Astrocyte of the hippocampus (primary cell): ENCODE measurements at places on chromosomes 12 and 14.
A peak's percentile ranks its signal among the peaks of the same experiment; 100 is the strongest.

DNA sequence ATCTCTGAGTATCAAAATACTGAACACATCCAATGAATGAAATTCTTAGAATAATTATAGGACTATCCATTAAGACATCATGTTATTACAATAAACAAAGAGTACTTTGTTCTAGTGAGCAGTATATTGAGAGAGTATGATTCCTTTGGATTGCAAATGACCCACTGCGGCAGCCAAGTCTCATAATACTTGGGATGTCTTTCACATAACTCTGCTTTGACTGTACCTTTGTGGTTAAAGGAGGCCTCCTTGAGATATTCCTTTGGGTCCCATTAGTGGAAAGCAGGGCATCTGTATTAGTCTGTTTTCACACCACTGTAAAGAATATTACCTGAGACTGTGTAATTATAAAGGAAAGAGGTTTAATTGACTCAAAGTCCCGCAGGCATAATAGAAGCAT, 593.8 kb downstream of the TRHDE start:
- peak; percentile 58 for DNase-seq

DNA sequence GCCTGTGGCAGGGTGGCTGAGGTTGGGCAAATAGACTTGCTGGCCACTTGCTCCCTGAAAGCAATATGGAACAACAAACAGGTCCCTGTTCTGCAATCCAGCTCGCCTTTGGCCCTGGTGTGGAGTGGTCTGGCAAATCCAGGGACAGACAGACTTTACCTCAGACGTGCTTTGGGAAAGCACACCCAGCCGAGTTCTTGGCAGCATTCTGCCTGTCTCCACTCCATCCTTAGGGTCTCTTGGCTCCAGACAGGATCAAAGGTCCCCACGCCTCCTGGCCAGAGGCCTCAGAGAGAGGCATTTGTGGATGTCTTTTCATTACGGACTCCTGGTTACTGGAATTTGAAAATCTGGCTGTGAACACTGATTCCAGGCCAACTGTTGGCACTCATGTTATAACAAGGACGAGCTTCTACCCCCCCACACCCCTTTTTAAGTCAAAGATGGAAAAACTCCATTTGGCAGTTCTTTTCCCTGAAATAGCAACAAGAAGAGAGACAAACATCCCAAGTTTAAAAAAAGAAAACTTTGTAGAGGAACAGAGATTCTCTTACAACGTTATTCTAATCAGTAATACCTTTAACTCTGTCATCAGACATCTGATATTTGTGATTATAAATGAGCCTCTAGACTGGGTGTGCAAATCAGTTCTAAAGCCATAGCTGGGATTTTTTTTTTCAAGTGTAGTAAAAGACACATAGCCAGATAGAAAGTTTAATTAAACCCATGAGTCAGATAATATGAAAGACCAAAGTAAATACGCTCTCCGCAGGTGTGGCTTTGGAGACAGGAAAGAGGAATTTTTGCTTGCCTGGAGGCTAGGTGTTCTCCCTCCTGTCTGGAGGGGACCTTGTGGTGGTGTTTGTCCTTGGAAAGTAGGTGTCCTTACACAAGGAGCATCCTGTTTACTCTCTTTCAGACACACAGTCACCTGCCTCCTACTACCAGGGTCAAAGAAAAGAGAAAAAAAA, 60.7 kb downstream of the GALNT8 start:
- peak; percentile 22 for DNase-seq

GRCh38 chr12:14612898-14613445, 45.3 kb upstream of the PLBD1 start:
- no peak for DNase-seq

DNA sequence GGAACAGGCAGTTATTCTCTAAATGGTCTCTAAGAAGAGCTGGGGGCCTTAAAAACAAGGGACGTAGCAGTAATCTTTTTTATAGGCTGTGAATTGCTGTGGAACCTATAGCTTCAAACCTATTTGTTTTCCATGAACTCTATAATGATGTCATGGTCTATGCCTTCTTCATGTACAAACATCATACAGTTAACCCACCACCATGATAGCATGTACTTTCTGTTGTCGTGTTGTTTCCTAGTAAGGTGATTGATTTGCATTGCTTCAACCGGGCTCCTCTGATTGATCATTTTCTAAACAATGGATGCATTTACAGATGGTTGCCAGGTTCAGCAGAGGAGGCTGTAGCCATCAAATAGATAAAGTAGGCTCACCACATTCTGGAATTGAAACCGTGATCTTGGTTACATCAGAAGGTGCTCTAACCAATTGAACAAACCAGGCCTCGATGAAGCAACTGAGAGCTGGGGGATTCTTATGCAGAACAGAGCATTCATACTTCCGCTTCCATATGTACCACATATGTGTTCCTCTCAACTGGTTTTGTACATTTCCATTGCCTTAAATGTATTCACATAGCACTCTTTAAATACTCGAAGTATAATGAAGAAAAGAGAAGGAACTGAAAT, 25.6 kb upstream of the PCNX1 start:
- no peak for DNase-seq

DNA sequence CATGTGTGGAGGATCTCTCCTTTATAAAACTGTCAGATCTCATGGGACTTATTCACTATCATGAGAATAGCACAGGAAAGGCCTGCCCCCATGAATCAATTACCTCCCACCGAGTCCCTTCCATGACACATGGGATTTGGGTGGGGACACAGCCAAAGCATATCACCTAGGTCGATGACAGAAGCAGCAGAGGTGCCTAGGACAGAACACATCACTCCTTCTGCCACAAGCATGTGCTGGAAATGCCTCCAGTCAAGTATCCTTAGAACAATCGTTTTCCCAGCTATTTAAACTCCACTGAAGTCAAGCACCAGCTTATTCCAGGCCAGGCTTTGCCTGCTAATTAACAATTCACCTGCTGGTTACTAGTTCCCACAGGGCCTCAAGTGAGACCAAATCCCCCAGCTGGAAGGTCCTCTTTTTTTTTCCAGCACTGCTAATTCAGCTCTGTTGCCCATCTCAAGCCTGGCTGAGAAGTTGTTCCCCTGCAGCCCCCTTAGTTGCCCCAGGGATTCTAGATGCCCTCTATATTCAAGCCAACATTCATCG, 212.3 kb upstream of the NUDT4 start:
- no peak for DNase-seq

DNA sequence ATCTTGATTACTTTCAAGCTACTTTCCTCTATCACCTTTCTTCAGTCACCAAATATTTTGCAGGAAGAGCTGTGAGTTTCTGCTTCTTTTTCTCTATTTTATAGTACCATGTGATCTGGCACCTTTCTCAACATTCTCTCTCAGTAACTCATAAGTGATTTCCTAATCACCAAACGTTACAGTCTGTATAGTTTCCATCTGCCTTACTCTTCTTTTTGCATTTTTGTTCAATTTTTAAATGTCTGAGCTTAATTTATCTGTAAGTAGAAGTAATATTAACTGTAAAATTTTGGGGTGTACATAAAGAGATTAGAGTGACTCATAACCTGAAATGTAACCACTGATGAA, 422.1 kb upstream of the SYT1 start:
- DNase-seq, result peak; percentile 6
